NK-92 treated with Interleukin-12 subunit alpha and Interleukin-12 subunit beta, amount 100 ng/mL, for 24 hours (cell line): ENCODE measurements at places on chromosomes 16 and 17.

GRCh38 chr16:64933885-64934284 is 188.0 kb downstream of the CDH11 start:
- no peak for DNase-seq

- no peak for DNase-seq
Observed at GRCh38 chr17:50902372-50903353, 36.5 kb upstream of the TOB1 start.

GRCh38 chr17:81990836-81991683 is 13.6 kb downstream of the ASPSCR1 start:
- DNase-seq, result no peak

DNA sequence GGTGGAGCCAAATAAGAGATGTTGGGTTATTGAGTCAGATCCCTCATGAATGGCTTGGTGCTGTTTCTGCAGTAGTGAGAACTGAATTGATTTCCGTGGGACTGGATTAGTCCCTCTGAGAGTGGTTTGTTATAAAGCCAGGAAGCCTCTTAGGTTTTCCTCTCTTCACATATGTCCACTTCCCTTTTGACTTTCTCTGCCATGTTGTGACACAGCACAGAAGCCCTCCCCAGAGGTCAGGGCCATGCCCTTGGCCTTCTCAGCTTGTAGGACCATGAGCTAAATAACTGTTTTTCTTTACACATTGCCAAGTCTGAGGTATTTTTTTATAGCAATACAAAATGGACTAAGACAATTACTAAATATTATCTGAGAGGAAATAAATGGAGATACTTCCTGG is 10.3 kb upstream of the HAPSTR1 start:
- no peak for DNase-seq

DNA sequence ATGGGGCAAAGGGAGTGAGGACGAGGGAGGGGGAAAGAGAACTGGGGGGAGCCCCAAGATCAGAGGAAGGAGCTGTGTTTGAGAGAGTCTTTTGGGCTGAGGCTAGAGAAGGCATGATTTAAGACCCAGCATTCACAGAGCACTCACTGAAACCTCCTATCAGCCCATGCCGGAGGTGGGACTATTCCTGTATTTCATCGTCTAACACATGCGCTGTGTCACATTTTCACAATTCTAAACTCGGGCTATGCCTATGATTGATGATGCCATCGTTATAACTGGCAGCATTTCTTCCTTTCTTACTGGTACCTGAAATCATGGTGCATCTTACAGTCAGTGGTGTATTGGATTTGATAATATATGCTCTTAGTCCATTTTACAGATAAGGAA is 3.5 kb downstream of the FAM171A2 start:
- DNase-seq, result no peak

DNA sequence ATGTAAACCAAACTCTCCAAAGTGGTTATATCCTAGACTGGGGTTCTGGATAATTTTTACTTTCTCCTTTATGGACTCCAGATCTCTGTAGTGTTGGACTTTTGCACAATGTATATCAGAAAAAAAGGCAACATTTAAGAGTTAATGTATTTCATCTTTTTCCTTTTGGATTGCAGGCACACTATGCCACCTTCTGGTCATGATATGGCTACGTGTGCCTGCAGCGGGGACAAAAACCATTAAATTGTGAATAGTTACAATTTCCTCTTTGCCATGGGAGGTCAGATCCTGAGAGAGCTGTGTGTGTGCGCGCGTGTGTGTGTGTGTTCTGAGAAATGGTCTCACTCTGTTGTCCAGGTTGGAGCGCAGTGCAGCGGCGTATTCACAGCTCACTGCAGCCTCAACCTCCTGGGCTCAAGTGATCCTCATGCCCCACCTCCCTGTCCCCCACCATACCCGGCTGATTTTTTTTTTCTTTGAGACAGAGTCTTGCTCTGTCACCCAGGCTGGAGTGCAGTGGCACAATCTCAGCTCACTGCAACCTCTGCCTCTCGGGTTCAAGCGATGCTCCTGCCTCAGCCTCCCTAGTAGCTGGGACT is 4.3 kb upstream of the SGF29 start:
- no peak for DNase-seq

DNA sequence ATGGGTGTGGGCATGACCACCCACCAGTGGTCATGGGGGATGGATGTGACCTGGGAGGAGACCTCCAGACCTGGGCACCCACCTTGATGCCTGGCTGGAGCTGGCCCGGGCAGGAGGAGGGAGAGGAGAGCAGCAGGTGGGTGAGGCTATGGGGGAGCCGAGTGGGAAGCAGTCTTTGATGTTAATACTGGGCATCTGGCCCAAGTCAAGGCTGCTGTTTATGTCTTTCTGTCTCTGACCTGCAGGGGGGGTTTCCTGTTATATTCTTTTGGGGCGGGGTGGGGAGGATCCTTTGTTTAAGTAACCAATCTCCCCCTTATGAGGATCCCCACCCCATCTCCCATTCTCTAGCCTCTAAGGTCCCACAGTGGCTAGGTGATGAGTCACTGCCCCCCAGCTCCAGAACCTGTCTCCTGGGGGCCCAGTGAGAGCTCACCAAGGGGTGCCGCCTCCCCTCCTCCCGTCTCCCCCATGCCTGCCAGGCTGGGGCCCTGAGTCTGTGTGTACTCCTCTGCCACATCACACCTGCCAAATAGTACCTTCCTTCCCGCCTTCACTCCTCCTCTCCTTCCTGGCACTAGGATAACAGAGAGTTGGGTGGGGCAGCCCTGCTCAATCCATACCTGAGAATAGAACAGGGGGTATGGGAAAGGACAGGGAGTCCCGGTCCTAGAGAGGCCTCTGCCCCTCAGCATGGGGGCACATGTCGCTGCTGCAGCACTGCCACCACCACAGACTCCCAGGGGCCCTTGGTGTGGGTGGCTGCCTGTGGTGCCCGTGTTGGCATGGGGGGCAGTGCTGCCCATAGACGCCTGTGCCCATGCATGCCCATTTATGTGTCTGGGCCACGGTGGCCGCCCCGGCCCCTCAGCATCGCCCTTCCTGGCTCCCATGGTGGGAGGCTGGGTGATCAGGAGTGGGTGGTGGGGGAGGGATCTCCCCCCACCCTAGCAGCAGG is 7.3 kb downstream of the THRA start:
- DNase-seq, result peak; percentile 26

DNA sequence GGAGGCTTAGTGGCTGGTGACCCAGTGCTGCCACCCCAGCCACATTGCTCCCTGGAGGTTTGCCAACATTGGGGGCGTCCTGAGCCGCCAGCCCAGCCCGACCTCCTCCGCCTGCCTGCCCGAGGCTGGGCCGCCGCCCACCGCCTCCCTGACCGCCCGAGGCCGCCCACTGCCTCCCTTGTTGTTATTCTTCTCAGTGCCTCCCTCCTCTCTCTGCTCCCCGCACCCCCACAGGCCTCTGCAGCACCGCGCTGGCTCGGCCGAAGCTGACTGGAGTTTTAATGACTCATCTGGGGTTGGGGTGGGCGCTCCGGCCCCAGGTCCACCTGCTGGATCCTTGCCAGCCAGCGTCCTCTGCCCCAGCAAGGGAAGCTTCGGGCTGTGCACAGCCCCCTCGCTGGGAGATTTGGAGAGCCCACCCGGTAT is 102.5 kb downstream of the RBFOX3 start:
- DNase-seq, result no peak

- no peak for DNase-seq
Observed at GRCh38 chr16:9095656-9096397, 4.4 kb downstream of the HAPSTR1 start.

- DNase-seq, result no peak
Observed at GRCh38 chr16:4428500-4428899, 2.8 kb downstream of the DNAJA3 start.

DNA sequence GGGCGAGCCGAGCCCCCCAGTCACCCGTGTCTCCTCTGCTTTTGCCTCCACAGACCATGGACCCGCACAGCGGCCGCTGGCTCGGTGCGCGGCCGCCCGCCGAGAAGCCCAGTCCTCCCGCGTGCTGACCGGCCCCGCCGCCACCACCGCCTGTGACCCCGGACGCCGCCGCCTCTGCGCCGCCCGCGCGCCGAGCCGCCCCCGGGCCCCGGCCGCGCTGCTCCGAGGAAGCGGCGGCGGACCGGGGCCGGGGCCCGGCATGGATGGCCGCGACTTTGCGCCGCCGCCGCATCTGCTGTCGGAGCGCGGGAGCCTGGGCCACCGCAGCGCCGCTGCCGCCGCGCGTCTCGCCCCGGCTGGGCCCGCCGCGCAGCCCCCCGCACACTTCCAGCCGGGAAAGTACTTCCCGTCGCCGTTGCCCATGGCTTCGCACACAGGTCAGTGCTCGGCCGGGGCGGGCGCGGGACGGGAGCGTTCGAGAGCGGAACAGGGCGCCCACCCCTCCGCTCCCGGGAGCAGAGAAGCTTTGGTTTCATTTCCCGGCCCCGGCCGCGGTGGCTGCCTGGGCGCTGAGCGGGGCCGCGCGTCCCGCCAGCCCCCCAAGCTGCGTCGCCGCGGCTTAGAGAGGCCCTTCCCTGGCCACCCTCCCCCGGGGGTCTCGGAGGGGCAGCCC is 4.4 kb downstream of the BAHCC1 start:
- no peak for DNase-seq

DNA sequence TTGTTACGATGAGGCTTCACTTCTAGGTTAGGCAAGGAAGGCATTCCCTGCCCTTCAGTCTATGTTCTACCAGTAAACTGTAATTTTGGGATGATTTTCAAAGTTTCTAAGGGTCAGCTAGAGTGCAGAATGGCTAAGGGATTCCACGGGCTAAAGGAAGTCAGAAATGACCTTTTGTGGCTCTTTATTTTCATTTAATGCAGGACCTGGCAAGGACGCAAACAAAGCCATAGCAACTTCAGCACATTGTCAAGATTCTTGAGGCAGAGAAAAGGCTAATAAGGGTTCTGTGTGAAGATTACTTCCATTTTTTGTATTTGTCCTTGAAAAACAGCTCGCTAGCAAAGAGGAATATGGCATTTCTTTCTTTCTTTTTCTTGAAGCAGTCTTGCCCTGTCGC is 76.6 kb downstream of the STX8 start:
- no peak for DNase-seq

GRCh38 chr16:22710326-22710725 is 103.6 kb upstream of the HS3ST2 start:
- DNase-seq, result no peak

DNA sequence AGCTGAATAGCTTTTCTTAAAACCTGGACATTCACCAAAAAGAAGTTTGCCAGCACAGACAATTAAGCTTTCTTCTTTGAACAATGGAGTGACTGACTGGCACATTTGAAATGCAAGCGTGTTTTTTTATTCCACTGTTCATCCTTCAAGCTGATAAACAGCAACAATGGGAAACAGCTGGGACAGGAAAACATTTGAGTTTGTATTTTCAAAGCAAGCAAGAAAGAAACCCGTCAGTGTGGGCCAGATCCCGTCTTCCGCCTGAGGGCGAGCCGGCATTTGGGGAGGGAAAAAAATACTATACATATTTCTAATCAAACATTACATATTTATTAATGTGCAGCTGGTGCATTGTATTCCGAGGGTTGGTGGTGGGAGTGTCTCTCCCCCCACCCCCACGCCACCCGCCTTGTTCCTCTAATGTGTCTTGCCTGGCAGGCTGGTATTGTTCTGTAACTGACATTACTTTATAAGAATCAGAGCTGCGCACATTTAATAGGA is 94.3 kb downstream of the CYLD start:
- DNase-seq, result no peak

GRCh38 chr16:30434852-30435251 is 5.0 kb upstream of the DCTPP1 start:
- DNase-seq, result no peak

DNA sequence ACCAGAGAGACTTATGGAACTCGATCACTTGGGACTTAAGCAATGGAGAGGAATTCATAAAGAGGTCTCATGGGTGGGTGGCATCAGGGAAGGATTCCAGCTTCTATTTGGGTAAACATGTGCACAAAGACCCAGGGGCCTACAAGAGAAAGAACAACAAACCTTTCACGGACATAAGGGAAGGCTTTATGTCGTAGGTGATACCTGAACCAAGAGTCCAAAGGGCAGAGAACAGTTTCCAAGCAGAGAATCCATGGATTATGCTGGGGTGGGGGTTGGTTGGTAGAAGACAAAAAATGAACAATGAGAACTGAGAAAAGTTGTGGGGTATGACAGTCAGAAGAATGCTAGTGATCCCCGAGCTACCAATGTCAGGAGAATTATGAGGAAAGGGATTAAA is 119.8 kb downstream of the CNTNAP4 start:
- no peak for DNase-seq

DNA sequence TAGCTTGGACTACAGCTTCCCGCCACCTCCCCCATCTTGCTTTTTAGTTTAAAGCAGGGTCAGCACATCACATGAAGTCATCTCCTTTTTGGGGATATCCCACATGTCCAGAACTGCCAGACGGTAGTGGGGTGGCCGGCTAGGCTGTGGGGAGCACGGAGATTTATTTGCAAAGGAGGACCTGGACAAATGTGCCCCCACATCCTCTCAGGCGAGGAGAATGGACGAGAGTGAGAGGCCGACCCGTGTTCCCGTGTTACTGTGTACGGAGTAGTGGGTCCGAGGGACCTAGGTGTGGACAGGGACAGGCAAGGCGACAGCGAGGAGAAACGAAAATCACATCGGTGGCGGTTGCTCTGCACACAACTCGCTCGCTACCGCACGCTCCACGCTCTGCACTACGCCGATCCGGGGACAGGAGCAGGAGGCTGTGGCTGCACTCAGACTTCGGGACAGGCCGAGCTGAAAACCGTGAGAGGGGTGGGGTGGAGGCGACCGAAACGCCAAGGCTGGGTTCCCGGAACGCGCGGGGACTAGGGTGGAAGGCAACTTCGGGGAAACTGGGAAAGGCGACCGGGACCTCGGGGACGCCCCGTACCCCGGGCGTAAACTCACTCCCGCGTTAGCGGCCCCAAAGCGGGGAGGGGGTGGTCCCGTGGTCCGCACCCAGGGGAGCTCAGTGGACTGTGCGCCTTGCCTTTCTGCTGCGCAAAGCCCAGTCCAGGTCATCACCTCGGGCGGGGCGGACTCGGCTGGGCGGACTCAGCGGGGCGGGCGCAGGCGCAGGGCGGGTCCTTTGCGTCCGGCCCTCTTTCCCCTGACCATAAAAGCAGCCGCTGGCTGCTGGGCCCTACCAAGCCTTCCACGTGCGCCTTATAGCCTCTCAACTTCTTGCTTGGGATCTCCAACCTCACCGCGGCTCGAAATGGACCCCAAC is at the start of gene MT1A:
MT1A (plus strand) TSS at position 853 of the 937 bp plus-strand sequence; CDS start at position 926, 73 bp downstream.
- DNase-seq, result no peak

GRCh38 chr17:16211590-16211989 is 3.7 kb downstream of the NCOR1 start:
- DNase-seq, result no peak

DNA sequence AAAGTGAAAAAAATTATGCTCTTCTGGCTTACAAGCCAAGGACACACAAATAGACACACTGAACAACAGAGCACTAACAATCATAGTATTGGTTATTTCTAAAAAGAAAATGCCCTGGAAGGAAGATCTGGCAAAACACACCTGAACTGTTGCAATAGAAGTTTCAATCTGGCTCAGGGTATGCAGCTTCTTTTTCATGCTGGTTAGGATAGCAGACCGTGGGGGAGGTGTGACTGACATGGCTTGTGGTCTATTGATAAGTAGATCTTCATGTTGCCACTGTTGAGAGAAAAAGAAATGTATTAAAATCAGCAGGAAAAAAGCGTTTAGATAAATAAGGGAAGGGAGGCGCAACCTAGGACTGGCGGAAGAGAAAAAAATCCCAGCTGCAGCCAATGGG is 26.5 kb upstream of the ARL6IP1 start:
- DNase-seq, result no peak
